ENCODE measurements at places on chromosomes 1 and 21.
A peak's percentile ranks its signal among the peaks of the same experiment; 100 is the strongest.

- no peak for DNase-seq
These were observed 28.3 kb downstream of the POU2F1 start for GRCh38 chr1:167248707-167249642.

DNA sequence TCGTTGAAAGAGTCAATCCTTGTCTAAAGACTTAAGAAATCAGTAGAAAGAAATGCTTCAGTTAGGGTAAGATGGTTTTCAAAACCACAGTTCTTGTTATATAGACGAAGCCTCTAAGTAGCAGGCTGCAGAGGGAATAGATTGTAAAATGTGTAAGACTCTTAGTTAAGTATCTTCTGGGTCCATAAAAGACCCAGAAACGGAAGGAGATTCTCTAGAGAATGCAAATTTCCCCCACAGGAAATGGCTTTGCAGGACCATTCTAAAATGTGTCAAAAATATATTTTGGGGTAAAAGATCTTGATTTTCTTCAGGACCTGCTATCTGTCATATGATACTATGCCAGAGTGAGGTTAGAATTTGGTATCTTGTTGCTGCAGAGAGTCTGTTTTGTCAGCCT lies 13.4 kb downstream of the OR2T1 start:
- DNase-seq: no peak

- DNase-seq: no peak
These were observed 269.5 kb downstream of the HHAT start for GRCh38 chr1:210598135-210598652.

DNA sequence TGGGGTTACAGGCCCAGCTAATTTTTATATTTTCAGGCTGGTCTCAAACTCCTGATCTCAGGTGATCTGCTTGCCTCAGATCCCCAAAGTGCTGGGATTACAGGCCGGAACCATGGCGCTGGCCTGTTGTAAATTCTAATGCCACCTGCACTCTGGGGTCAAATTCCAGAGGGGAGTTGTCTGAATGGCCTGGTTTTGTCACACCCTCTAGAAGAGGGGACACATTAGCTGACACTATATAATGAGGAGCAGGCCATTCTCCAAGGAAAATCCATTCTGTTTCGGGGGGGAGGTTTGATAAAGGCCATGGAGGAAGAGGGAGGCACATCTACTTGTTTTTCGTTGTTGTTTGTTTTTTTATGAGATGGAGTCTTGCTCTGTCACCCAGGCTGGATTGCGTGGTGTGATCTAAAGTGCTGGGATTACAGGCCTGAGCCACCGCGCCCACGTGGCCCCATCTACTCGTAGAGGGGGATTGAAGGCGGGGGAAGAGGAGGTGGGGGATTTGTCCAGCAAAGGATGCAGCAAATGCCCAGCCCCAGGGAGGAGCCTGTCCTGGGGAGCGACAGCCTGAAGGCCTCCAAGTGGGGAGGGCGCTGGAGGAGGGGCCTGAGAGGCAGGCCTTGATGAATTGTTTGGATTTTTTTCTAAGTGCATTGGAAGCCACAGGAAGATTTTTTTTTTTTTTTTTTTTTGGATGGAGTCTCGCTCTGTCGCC lies 78.4 kb upstream of the SLC45A1 start:
- DNase-seq: no peak

- no peak for DNase-seq
These were observed at the start of gene ADAMTS1 for GRCh38 chr21:26845066-26845758. ADAMTS1 (minus strand) TSS chr21:26845409; CDS start chr21:26844954, 455 bp downstream.

DNA sequence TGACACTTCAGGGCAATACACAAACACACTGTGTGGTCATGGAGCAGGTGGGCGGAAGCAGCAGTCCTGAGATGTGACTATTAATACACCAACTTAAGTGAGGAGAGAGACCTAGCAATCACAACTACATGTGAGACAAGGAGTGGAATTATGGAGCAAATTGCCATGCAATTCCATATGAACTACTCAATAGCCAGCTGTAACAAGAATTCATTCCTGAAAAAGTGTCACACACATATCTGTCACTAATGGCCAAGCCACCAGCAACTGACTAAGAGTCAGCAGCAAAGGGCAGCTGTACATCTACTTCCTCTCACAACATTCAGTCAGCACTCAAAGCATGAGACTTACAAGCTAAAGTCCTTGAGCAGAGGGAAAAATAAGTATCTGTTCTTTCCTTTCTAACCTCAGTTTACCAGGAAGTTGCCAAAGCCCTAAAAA lies 46.2 kb downstream of the GPR3 start:
- DNase-seq: no peak

DNA sequence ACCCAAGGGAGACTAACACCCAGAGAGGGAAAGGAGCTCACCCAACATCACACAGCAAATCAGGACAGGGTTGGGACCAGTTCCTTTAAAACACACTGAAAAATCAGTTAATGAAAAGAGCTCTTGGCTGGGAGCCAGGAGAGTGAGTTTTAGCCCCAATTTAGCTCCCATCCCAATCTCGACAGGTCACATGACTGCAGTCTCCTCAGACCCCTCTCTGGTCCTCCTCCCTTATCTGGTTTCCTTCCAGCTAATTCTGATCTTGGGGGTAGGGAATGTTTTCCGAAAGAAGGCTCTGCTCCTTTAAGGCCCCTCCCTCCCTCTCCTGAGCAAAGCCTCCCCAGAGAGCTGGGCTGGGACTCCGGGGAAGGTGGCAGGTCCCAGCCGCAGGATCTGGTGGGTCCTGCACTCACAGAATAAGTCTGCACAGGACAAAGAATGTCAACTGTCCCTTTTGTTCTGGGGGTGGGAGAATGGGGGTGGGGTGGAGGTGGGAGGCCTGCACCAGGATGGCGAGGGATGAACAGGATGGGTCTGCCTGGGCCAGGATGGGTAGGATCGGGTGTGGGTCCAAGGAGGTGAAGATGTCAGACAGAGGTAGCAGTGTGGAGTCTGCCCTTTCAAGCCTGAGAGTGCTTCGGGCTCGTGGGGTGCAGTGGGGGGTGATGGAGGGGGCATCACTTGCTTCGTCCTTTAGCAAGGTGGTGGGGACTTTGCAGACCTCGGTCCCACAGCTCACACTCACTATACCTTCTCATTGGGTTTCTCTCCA lies 57.3 kb upstream of the SSBP3 start:
- no peak for DNase-seq

DNA sequence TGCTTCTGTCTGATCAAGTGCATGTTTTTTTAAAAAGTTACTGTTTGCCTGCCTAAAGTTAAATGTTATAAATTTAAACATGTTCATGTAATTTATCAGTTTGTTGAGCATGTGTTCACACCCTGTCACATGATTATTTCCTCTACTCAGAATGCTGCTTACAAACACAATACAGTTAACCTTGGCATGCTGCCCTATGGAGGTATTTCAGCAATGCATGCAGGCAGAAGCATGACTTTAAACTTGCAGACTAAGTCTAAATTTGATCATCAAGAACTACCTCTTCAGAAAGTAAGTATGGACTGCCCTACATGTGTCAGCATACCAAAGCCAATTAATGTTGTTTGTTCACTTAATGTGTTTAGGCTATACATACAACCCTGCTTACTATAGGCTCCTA lies 161.6 kb downstream of the LRRC40 start:
- no peak for DNase-seq

GRCh38 chr1:34778381-34778780 lies 2.6 kb upstream of the GJB3 start:
- DNase-seq: no peak

GRCh38 chr1:23344987-23345472 lies 946 bp upstream of the HNRNPR start:
- DNase-seq: no peak

DNA sequence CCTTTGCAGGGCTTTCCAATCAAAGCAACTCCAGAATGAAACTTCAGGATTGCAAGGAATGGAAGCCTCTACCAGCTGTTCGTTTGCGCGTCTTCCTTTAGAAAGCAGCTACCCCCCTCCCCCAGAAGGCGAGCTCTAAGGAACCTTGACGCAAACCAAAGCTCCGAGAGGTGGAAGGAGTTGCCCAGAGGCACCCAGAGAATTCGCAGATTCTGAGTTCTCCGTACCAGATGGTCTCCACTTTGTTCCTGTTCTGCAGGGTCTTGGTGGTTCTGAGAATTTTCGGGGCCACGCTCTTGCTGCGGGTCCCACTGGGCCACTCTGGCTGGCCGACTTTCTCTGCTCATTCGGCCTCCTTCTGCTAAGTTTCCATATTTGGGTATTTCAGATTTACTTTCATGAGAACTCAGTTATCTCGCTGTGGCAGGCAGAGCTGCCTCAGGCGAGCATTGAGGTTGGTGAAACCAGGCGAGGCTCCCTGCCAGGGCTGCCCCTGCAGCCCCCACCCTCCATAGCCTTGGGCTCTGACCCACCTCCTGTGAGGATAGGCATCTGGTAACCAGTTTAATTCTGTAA lies 801 bp downstream of the TRAF5 start:
- peak; percentile 29 for DNase-seq

- DNase-seq: no peak
These were observed 24.2 kb upstream of the NPPB start for GRCh38 chr1:11882814-11883538.

DNA sequence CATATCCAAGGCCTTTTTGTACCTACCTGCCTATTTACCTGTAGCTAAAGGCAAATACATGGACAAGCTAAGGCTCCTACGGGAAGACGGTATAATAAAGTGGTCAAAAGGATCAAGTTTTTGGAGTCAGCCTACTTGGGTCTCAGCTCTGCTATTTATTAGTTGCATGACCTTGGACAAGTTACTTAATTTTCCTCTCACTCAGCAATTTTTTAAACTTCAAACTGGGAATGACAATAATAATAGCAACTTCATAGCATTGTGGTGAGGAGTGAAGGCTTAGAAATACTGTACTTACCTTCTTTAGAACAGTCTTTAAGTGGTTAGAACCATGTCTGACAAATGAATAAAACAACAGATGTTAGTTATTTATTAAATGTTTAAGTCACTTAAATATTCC lies 60.2 kb upstream of the SLC35F3 start:
- no peak for DNase-seq

- no peak for DNase-seq
These were observed 33.0 kb downstream of the RIPPLY3 start for GRCh38 chr21:37039411-37040075.

- DNase-seq: no peak
These were observed 10.4 kb upstream of the PLEKHA6 start for GRCh38 chr1:204370176-204370575.

DNA sequence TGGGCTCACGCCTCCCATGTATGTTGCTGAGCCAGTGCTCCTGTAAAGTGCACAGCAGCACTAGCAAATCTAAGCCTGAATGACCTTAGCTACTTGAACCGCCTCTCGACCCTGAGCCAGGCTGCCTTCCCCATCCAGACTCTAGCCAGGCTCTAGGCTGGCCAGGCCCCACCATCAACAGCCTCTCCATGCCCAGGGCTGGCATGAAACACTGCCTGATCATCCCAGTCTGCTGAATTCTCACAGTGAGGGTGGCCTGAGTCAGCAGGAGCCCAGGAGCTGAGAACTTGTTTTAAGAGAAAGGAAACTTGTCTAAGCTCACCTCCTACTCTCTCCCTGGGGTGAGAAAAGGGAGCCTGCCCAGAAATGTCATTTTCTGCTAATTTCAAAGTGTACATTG lies 733.3 kb downstream of the PTPRU start:
- DNase-seq: no peak

- DNase-seq: no peak
These were observed 8.4 kb upstream of the SPATA1 start for GRCh38 chr1:84497631-84498275.

GRCh38 chr1:201183209-201183608 lies 7.4 kb upstream of the IGFN1 start:
- no peak for DNase-seq

- no peak for DNase-seq
These were observed 7.1 kb upstream of the ANP32E start for GRCh38 chr1:150243003-150243402.

- DNase-seq: no peak
These were observed 7.7 kb upstream of the FAM167B start for GRCh38 chr1:32239337-32239736.

DNA sequence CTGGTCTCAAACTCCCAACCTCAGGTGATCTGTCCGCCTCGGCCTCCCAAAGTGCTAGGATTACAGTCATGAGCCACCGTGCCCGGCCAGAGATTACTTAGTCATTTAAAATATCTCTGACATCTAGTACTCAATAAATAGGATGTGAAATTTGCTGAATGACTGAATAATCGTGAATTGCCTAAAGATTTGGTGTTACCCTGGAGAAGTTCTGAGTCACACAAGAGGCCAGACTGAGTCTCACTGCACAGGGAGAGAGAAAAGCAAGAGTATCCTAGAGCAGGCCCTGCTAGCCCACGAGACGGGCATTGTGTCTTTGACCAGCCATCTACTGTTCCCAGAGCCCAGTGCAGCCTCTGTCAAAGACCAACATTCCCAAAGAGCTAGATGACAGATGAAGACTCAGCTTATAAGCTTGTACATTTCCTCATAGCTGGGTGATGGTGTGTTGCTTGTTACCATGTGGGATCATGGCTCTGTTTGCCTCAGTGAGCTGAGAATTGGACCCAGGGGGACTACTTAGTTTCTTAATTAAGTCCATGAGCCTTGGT lies 5.6 kb upstream of the EIF4G3 start:
- no peak for DNase-seq

DNA sequence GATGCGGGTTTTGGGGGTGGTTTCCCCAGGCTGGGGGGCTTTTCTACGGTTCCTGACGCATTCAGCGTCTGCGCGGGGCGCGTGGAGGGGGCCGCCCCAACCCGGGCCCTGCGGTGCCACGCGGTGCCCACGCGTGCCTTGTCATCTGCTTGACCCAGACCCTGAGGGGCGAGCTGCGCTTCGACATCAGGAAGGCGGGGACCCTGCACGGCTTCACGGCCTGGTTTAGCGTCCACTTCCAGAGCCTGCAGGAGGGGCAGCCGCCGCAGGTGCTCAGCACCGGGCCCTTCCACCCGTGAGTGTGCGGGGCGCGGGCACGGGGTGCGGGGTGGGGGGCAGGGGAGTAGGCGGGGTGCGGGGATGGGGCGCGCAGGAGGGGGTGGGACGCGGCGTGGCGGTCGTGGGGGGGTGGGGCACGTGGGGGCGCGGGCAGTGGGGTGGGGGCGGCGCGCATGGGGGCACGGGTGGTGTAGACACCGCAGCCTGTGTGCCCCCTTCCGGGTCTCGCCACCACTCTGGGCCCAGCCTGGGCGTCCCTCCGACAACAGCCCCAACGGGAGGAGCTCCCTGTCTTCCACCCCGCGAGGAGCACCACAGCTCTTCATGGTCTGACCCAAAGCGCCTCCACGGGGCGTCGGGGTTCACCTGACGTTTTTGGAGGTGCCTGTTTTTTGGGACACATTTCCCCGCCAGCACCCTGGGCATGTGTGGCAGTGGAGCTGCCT lies 26.3 kb downstream of the PRMT2 start:
- no peak for DNase-seq

DNA sequence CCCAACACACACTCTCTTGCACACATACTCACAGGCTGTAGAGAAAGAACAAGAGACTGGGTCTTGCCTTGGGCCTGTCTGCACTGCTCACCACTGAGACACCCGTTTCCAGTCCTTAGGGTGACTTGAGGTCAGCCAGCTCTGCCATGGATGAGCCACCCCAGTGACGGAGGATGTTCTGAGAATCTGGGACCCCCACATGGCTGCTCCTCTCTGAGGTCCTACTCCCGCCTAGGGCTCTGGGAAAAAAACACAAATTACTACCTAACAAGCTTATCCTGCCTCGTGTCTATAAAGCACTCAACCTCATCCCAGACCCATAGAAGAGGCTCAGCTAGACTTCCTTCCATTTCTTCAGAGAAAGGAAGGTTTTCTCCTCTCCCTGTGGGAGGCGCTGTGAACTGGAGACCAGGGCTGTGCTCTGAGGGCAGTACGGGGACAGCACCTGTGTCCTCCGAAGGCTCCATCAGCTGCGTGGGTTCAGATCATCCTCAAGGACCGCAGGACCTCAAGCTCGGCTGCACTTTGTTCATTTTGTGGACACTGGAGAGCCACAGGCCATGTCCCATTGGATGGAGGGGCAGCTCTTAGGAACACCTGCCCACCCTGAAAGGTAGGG lies 4.3 kb upstream of the CLEC20A start:
- DNase-seq: no peak
